Osteocyte (in vitro differentiated cells): ENCODE measurements at places on chromosomes 12 and 14.

- DNase-seq = no peak
Observed at GRCh38 chr12:47021298-47021697, 58.1 kb upstream of the PCED1B start.

GRCh38 chr14:89382901-89383845 lies 33.9 kb downstream of the FOXN3 start:
- H3K27me3 ChIP-seq = no peaks in the 10 kb centered on the region
- no peak for DNase-seq
- no peak overlapping the region for H3K27ac ChIP-seq
- H3K36me3 ChIP-seq = peaks cover 10% of the 10 kb centered on the region

DNA sequence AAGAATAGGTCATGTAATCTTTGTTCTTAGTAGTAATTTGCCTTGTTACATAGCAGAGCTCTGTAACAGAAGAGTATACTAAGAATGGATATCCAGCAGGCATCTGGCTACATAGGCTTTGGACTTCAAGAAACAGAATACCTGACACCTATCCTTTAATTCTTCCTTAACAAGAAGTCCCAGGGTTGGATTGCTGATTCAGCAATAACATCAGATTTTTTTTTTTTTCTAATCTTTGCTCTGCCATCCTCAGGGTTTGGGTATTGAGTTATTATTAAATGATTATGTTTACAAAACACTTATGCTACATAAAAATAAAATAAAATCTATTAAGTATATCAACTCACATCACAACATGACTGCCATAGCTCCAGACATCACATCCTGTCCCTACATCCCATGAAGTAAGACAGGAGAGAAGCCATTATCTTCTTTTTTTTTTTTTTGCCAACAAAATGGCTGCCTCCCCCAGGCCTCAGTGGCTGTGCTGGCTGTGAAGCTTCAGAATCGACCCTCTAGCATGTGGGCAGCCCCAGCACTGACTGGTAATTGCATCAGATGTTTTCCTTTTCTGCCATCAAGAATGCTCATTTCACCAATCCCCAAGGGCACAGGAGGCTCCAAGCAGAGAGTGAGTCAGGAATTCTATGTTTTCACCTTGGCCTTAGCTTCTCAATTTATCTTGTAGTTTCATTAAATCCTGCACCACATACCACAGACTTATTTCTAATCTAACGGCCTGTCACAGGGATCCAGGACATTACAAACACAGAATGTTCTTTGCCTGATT lies 186.2 kb downstream of the DICER1 start:
- DNase-seq = peak; percentile 13
- no peak overlapping the region for H3K27ac ChIP-seq
- H3K4me1 ChIP-seq = no peaks in the 10 kb centered on the region
- no peak overlapping the region for H3K4me3 ChIP-seq

DNA sequence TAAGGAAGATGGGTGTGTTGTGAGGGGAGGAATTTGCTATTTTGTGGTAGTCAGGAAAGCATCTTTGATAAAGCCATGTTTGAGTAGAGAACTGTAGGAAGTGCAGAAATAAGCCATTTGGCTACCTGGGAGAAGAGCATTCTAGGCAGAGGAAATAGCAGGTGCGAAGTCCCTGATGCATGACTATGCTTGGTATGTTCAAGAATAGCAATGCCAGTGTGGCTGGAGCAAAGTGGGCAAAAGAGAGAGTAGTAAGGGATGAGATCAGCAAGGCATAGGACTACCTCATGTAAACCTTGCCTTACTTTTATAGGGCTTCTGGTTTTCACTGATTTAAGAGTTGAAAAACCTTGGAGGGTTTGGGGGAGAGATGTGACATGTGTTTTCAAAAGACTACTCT lies 365.5 kb upstream of the GARIN6 start:
- no peaks in the 10 kb centered on the region for H3K4me1 ChIP-seq
- no peak overlapping the region for H3K27ac ChIP-seq
- H3K36me3 ChIP-seq = no peaks in the 10 kb centered on the region
- DNase-seq = no peak
- no peak overlapping the region for H3K4me3 ChIP-seq
- H3K27me3 ChIP-seq = no peaks in the 10 kb centered on the region

- no peak overlapping the region for H3K4me3 ChIP-seq
- H3K4me1 ChIP-seq = peaks cover 32% of the 10 kb centered on the region
- H3K27me3 ChIP-seq = no peaks in the 10 kb centered on the region
- H3K36me3 ChIP-seq = no peaks in the 10 kb centered on the region
Observed at GRCh38 chr12:68264857-68265256, 11.5 kb upstream of the IL22 start.

- DNase-seq = no peak
- H3K36me3 ChIP-seq = no peaks in the 10 kb centered on the region
- H3K4me3 ChIP-seq = no peak overlapping the region
- no peak overlapping the region for H3K27ac ChIP-seq
- no peaks in the 10 kb centered on the region for H3K4me1 ChIP-seq
Observed at GRCh38 chr14:25400607-25401206, 350.8 kb upstream of the STXBP6 start.

GRCh38 chr14:32629236-32629635 lies 300.1 kb downstream of the AKAP6 start:
- no peaks in the 10 kb centered on the region for H3K27me3 ChIP-seq
- no peaks in the 10 kb centered on the region for H3K36me3 ChIP-seq
- H3K27ac ChIP-seq = no peak overlapping the region
- peaks cover 5% of the 10 kb centered on the region for H3K4me1 ChIP-seq
- no peak overlapping the region for H3K4me3 ChIP-seq

- DNase-seq = no peak
Observed at GRCh38 chr12:12964255-12964654, 12.3 kb upstream of the GPRC5D start.

GRCh38 chr14:29521526-29522137 lies 406.0 kb downstream of the PRKD1 start:
- H3K36me3 ChIP-seq = no peaks in the 10 kb centered on the region
- no peaks in the 10 kb centered on the region for H3K4me1 ChIP-seq
- no peak overlapping the region for H3K27ac ChIP-seq
- H3K4me3 ChIP-seq = no peak overlapping the region

GRCh38 chr12:104721039-104721405 lies 237.1 kb downstream of the SLC41A2 start:
- no peaks in the 10 kb centered on the region for H3K36me3 ChIP-seq
- no peaks in the 10 kb centered on the region for H3K27me3 ChIP-seq
- DNase-seq = no peak
- peaks cover 34% of the 10 kb centered on the region for H3K4me1 ChIP-seq
- peak overlapping the region; percentile 78 for H3K27ac ChIP-seq
- no peak overlapping the region for H3K4me3 ChIP-seq
